ENCODE measurements at places on chromosomes 5 and 9. TPM values are rescaled to one million over a fixed set of nuclear protein-coding genes. Genes with fewer than 3 reads are reported as not detected.
A peak's percentile ranks its signal among the peaks of the same experiment; 100 is the strongest.

ZNF474 gene
- total RNA-seq = 0.58 TPM

- peak; percentile 77 for DNase-seq
- H3K4me3 ChIP-seq = no peak overlapping the region
- peaks cover 2% of the 10 kb centered on the region for H3K36me3 ChIP-seq
- peak overlapping the region; percentile 100 for H3K27ac ChIP-seq
- H3K27me3 ChIP-seq = no peaks in the 10 kb centered on the region
Measured at GRCh38 chr9:133141833-133142595, 21.0 kb upstream of the RALGDS start.

DNA sequence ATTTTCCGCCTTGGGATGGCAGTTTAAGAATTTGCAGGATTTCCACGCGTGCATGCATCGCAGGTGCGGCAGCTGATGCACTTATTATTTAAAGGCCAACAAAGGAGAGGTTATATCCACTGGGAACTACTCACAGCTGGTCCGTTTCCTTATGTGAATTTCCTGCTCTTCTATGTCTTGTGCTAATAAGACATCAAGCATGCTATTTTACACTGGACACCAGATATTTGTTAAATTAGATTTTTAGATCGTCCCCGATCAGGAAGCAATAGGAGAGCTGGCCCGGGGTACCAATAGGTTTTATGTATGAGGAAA lies 476 bp upstream of the DTWD2 start:
- H3K27ac ChIP-seq = peak overlapping the region; percentile 35
- no peaks in the 10 kb centered on the region for H3K36me3 ChIP-seq
- no peak for DNase-seq
- H3K27me3 ChIP-seq = no peaks in the 10 kb centered on the region
- peaks cover 4% of the 10 kb centered on the region for H3K4me1 ChIP-seq

DNA sequence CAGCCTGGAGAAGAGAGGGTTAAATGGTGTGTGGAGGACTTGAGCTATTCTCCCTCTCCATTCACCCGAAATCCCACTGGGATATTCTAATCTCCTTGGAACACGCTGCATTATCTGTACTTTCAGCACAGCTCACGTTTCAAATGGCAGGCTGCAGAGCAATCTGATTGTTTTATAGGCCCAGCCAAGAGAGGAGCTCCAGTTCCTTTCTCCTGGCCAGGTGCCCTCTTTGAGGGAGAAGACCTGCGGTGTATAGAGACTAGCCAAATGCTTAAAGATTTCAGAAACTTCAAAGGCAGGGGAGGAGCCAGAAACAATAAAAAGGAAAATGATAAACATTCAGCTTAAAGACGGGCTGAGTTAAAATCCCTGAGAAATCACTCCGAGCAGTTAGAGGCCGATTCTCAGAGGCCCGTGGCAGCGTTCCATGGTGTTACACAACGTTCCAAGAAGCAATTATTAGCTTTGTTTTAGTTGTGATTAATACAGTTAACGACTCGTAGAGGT lies 564.0 kb upstream of the KLF4 start:
- H3K4me3 ChIP-seq = no peak overlapping the region
- H3K36me3 ChIP-seq = no peaks in the 10 kb centered on the region
- no peaks in the 10 kb centered on the region for H3K4me1 ChIP-seq
- no peak for DNase-seq
- no peak overlapping the region for H3K27ac ChIP-seq

GRCh38 chr5:45578270-45578669 lies 117.9 kb downstream of the HCN1 start:
- no peak overlapping the region for H3K27ac ChIP-seq
- DNase-seq = no peak
- no peaks in the 10 kb centered on the region for H3K27me3 ChIP-seq
- no peaks in the 10 kb centered on the region for H3K4me1 ChIP-seq
- no peaks in the 10 kb centered on the region for H3K36me3 ChIP-seq

DNA sequence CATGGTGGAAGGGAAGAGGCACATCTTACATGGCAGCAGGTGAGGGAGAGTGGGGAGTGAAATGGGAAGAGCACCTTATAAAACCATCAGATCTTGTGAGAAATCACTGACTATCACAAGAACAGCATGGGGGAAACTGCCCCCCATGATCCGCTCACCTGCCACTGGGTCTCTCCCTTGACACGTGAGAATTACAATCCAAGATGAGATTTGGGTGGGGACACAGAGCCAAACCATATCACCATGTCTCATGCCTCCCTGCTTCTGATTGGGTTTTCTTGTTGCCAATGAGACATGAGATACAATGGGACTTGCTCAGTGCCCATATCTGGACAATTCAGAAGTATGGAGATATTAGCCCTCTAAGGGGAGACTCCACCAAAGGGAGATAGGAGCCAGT lies 97.4 kb downstream of the TARS1 start:
- no peak overlapping the region for H3K27ac ChIP-seq
- H3K4me3 ChIP-seq = no peak overlapping the region
- no peaks in the 10 kb centered on the region for H3K36me3 ChIP-seq

- no peak for DNase-seq
- no peak overlapping the region for H3K4me3 ChIP-seq
- H3K27me3 ChIP-seq = no peaks in the 10 kb centered on the region
- no peaks in the 10 kb centered on the region for H3K4me1 ChIP-seq
Measured at GRCh38 chr9:99595796-99596195, 225.9 kb upstream of the NR4A3 start.

- no peak overlapping the region for H3K4me3 ChIP-seq
- H3K36me3 ChIP-seq = no peaks in the 10 kb centered on the region
- no peak for DNase-seq
- no peaks in the 10 kb centered on the region for H3K4me1 ChIP-seq
- H3K27ac ChIP-seq = no peak overlapping the region
Measured at GRCh38 chr5:42628821-42629220, 127.8 kb upstream of the CCDC152 start.

DNA sequence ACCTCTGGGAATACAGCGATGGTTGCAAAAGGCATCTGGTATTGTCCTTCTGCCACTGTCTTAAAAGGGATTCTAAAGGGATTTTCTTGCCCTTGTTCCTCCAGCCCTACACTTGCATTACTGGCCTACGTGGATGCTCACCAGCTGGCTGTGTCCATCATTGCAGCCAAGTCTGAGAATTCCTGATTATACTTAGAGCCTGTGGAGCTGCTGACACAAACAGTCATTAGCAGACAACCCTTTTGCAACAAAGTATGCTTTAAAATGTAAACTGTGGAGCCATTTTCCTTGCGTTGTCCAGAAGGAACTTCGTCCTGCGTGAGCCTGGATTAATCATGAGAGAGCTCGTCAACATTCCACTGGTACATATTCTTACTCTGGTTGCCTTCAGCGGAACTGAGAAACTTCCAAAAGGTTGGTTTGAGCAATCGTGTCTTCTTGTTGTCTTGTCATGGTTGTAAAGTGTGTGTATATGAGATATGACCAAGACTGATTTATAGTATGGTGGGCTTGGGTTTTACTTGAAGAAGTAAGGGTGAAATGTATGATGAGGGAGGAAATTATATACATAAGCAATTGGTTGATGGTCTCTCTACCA lies at the start of gene MUSK:
TSS of gene MUSK (plus strand) at position 222 of the 598 bp plus-strand sequence. CDS start at position 336, 114 bp downstream.
- no peak within 1 kb of the TSS for H3K27ac ChIP-seq
- DNase-seq = no peak
- H3K27me3 ChIP-seq = no peaks in the 10 kb centered on the region
- no peaks in the 10 kb centered on the region for H3K4me1 ChIP-seq
- no peak within 1 kb of the TSS for H3K4me3 ChIP-seq

DNA sequence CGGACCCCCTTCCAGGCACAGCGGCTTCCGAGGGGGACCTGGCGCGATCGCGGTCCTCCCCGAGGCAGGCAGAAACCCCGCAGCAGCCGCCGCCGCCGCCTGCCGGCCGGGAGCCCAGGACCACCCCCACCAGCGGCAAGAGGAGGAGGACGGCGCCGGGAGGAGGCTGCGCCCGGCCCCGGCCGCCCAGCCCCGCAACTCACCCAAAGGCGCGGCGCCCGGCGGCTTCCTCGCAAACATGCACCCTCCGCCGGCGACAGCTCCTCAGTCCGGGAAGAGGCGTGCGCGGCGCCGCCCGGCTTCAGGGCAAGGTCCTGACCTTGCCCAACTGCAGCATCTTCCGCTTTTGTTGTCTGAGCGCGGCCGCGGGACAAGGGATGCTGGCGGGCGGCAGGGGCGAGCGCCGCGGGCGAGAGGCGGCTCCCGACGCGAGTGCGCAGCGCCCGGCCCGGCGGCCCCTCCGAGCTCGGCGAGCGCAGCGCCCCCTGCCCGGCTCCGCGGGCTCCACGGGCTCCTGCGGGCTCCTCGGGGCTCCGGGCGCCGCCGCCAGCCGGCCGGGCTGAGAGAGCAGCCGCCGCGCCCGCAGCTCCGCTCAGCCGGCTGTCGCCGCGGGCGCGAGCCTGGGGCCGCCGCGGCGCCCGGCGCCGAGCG lies 507 bp downstream of the CTNND2 start:
- no peaks in the 10 kb centered on the region for H3K4me1 ChIP-seq
- DNase-seq = no peak
- H3K27ac ChIP-seq = no peak overlapping the region
- peaks cover 18% of the 10 kb centered on the region for H3K27me3 ChIP-seq
- no peaks in the 10 kb centered on the region for H3K36me3 ChIP-seq
- no peak overlapping the region for H3K4me3 ChIP-seq

RBM27 gene
- 26.1 TPM for total RNA-seq

SPEF2 gene
- 11.3 TPM for total RNA-seq

GRIA1 gene
- total RNA-seq = not detected

DNA sequence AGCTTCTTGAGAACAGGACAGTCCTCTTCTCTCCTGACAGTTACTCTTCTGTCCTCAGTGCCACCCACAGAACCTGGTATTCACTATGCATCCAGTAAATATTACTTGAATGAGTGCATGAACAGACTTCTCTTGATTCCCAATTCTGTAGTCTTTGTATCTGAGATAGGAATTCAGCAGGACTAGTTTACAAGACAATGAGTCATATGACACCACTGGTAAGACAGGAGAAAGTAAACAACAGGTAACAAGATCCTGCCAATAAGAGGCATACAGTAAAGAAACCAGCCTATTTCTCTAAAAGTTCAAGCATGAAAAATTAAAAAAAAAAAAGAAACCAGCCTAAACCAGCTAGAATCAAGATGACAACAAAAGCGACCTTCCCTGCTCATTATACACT lies 6.2 kb downstream of the ZNF883 start:
- H3K27ac ChIP-seq = no peak overlapping the region
- H3K4me3 ChIP-seq = no peak overlapping the region
- no peaks in the 10 kb centered on the region for H3K27me3 ChIP-seq
- H3K36me3 ChIP-seq = no peaks in the 10 kb centered on the region
- H3K4me1 ChIP-seq = no peaks in the 10 kb centered on the region

GRCh38 chr5:76514713-76515112 lies 108.5 kb downstream of the F2RL2 start:
- no peak for DNase-seq
- no peak overlapping the region for H3K27ac ChIP-seq
- no peaks in the 10 kb centered on the region for H3K4me1 ChIP-seq
- H3K4me3 ChIP-seq = no peak overlapping the region
- no peaks in the 10 kb centered on the region for H3K27me3 ChIP-seq

TRIM36 gene
- 0.53 TPM for total RNA-seq

TLN1 gene
- total RNA-seq = 294 TPM

- no peak overlapping the region for H3K27ac ChIP-seq
- H3K36me3 ChIP-seq = no peaks in the 10 kb centered on the region
- no peak for DNase-seq
- H3K27me3 ChIP-seq = peaks cover 2% of the 10 kb centered on the region
- H3K4me3 ChIP-seq = no peak overlapping the region
- H3K4me1 ChIP-seq = no peaks in the 10 kb centered on the region
Measured at GRCh38 chr5:140328036-140328764, 18.2 kb downstream of the HBEGF start.

GRCh38 chr5:123882319-123882964 lies 370.5 kb downstream of the CSNK1G3 start:
- H3K4me3 ChIP-seq = no peak overlapping the region
- no peaks in the 10 kb centered on the region for H3K27me3 ChIP-seq
- DNase-seq = no peak
- no peaks in the 10 kb centered on the region for H3K4me1 ChIP-seq

- no peak overlapping the region for H3K4me3 ChIP-seq
- H3K27me3 ChIP-seq = no peaks in the 10 kb centered on the region
- H3K4me1 ChIP-seq = peaks cover 28% of the 10 kb centered on the region
- H3K27ac ChIP-seq = no peak overlapping the region
- H3K36me3 ChIP-seq = no peaks in the 10 kb centered on the region
Measured at GRCh38 chr9:36154331-36154952, 14.7 kb upstream of the CCIN start.

SLC36A2 gene
- total RNA-seq = not detected

DNA sequence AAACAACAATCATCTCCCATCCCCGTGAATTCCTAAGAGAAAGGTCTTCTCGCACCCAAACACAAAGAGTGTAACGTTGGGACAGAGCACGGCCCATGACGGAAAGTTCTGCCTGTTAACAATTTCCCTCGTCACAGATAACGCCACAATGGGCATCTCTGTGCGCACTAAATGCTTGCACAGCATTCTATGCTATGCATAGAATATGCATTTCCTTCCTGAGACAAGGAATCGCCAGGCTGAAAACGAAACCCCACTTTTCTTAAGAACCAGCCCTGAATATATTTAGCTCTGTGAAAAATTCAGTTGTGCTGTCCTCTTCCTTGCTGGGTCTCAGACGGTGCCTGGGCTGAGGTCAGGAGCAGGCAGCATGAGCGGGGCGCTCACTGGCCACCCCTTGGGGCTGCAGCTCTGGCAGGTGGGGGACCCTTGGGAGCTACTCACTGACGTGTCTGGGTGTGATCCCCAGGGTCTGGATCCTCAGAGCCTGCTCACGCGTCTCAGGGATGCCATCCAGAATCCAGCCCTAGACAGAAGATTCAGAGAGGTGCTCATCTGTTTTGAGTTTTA lies 49.8 kb downstream of the AK8 start:
- no peak for DNase-seq
- no peaks in the 10 kb centered on the region for H3K27me3 ChIP-seq
- H3K4me1 ChIP-seq = peaks cover 13% of the 10 kb centered on the region

SLC6A19 gene
- total RNA-seq = not detected

DNA sequence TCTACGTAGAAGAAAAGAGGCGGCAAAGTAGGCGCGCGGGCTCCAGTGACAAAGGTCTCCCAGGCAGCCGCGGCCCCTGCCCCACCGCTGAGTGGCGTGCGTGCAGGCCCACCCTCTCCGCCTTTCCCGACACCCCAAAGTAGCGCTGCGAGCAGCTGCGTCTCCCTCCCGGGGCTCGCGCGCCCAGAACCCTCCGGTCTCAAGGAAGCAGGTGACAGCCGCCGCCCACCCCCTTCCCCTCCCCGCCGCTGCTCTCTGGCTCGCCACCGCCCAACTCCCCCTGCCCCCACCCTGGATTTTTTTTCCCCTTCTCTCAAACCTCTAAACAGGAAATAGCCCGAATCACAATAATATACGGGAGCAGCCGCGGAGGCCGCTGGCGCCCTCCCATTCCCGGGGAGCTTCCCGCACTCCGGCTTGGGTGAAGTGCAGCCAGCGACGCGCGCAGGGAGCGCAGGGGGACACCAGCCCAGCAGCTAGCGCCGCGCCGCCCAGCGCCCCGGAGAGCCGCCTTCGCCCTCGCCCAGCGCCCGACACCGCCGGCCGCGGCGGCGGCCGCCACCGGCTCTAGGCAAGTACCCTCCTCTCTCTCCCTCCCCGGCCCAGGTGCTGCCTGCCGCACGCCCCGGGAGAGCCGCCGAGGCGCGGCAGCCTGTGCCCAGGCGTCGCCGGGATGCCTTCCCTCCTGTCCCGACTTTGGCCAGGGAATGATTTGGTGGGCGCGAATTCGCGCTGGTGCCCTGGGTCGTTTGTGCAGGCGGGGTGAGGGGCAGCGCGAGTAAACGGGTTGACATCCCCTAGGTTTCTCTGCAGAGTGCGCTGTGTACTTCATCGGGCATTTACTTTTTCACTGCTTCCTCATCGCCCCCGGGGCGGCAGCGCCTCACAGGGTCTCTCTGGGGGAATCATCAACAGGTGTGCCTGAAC lies 52.7 kb upstream of the TJP2 start:
- H3K27me3 ChIP-seq = no peaks in the 10 kb centered on the region
- no peak overlapping the region for H3K27ac ChIP-seq
- peak; percentile 30 for DNase-seq
- peak overlapping the region; percentile 69 for H3K4me3 ChIP-seq

Data from T-cell (primary cell).